ENCODE measurements at places on chromosomes 2 and 18.
A peak's percentile ranks its signal among the peaks of the same experiment; 100 is the strongest.

- DNase-seq = no peak
Measured at GRCh38 chr2:232026910-232027309, 65.4 kb downstream of the DIS3L2 start.

DNA sequence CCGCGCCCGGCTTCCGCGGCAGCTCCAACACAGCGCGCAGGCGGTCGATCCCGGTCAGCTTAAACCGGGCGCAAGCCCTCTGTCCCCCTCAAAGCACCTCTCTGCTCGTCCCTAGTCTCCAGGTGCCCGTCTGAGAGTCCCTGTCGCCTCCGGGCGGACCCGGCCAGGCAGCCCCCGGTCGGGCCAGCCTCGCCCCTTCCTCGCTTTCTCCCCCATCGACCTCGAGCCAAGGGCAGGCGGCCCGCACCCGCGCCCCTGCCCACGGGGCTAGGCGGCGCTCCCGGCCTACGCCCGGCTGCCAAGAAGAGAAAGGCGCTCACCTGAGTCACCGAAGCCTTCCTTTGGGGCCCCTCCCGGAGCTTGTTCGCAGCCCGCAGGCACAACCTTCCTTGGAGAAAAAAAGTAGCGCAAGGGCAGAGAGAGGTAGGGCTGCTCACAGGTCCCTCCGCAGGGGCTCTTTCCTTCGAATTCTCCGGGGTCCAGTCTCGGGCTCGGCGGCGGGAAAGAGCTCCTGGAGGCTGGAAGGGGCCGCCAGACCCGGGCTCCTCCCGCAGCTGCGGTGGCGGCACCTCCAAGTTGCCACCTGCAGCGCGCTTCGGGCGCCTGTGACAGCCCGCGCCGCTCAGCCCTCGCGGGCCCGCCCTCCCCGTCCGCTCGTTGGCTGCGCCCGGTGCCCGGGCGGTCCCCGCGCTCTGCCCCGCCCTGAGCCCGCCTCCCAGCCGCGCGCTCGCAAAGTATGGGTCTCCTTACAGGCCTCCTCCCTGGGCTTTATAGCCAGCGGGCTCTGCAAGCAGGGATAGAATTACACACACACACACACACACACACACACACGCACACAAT, 86.5 kb upstream of the EPB41L3 start:
- DNase-seq = peak; percentile 80

DNA sequence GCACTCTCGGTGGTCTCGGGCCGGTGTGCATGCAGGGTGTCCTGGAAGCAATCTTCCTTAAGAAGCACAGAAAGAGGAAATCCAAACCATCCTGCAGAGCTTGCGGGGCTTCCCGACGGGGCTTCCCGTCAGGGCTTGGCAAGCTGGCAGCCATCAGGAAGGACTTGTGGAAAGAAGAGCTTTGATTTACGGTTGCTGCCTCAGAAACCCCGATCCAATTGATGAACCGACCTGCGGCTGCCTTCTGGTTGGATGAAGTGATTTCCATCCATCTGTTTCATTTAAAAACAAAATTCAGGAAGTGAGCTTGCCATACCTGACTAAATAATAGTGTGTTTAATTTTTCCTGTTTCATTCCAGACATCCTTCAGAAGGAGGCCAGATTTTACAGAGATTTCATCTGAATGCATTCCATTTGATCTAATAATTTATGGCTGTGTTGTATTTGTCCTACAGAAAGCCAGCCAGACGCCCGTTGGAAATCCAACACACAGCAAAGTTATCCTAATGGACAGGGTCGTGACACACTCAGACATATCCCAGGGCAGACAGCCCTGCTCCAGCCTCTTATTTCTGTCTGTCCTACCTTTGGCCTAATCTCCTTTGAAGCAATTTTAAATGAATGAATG, 141.3 kb downstream of the SEPTIN10 start:
- DNase-seq = no peak

DNA sequence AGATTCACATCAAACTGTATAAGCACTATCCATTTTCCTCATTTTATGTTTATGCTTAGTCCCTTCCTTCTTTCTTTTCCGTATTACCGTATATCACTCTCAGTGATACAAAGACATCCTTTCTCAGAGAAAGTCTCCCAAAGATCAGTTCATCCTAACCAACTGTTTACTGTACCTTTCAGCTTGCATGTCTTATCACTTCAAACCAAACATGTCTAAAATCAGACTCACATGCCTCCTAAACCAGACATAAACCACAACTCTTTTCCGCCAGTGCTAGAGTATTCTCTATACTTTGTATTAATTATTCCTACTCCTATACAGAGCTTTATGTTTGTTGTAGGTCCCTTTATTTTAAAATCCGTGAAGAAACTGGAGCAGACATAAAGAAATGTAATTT, 41.5 kb downstream of the KCMF1 start:
- DNase-seq = no peak

DNA sequence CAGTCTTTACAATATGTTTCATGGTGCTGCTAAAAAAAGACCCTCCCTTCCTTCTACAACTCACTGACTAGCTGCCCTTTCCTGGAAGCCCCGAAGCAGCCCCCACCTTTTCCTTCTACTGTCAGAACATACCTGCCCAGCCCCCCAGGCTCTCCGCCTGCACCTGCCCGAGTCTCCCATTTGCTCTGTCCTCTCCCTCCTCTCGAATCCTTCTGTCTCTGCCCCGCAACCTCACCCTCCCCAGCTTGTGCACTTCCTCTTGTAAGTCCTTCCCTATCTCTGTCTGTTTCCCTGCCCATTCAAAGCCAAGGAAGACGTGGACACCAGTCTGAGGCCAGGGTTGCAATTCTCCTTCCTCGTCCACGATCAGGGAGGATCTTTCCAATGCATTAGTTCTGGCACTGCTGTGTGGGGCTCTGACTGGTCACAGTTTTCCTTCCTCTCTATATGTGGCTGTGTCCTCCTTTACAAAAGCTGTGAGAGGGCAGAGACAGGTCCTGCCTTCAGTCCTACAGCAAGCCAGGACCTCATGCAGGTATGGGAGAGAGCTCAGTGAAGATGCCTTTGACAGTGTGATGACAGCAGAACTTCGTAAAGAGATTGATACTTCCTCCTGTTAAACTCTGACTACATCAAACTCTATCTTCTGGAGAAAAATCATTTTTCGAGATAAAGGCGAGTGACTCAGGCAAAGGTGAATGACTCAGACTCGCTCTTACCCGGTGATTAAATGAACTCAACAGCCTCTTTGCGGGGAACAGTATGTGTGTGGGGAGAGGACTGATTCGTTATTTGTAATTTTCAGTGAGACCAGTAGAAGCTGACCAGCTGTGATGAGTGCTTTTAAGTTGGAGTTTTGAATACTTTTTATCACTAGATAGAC, 14.2 kb downstream of the TNFRSF11A start:
- no peak for DNase-seq

- DNase-seq = no peak
Measured at GRCh38 chr2:118315606-118316005, 227.3 kb downstream of the INSIG2 start.

DNA sequence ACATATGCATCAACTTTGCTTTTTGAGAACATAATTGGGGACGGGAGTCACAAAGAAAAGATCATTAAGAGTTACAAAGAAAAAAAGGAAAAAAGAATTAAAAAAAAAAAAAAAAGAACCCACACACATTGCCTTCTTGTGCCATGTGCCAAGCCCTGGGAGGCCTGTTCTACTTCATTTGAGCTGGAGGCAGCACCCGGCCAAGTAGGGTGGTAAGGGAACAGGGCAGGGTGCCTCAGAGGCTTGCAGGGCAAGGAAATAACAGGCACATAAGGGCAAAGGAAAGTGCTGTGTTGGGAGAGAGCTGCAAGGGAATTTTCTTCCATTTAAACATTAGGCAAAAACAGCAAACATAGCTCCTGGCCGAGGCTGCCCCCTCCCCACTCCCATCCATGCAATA, 418.0 kb downstream of the TMEM182 start:
- DNase-seq = no peak

GRCh38 chr2:180359522-180360282, 352.6 kb upstream of the CWC22 start:
- no peak for DNase-seq

Measured in muscle of back (tissue), 13 donors.